Activated naive CD8-positive, alpha-beta T cell treated with anti-CD3 and anti-CD28 coated beads, Interleukin-2, amount 50 U/mL, for 16 hours (primary cell): ENCODE measurements at places on chromosomes 3 and 15.

DNA sequence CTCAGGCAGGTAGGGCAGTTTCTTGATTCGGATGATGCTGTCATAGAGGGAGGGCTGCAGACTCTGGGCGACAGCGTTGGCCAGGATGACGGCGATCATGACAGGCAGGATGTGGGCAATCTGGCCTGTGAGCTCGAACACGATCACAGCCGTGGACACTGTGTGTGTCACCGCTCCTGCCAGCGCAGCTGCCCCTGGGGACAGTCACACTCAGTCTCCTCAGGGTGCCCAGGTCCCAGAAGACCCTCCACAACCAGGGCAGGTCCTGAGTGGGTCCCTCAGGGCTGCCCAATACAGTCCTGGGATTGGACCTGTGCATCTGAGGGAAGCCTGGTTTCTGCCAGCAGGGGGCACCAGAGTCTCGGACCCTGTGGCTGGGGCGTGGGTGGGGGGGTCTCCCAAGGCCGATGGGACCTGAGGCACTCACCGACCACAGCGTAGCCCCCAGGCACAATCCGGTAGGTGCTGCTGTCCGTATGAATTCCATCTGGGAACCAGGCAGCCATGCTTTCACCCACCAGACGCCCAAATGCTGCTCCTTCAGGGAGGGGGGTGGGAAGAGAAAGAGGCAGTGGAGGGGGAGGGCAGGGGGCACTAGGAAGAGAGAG is 7.2 kb downstream of the CLCN2 start:
- DNase-seq = peak; percentile 32

GRCh38 chr15:77044228-77045042 is 26.5 kb downstream of the TSPAN3 start:
- DNase-seq = no peak

- no peak for DNase-seq
Observed at GRCh38 chr3:145721815-145722214, 439.2 kb downstream of the PLOD2 start.

DNA sequence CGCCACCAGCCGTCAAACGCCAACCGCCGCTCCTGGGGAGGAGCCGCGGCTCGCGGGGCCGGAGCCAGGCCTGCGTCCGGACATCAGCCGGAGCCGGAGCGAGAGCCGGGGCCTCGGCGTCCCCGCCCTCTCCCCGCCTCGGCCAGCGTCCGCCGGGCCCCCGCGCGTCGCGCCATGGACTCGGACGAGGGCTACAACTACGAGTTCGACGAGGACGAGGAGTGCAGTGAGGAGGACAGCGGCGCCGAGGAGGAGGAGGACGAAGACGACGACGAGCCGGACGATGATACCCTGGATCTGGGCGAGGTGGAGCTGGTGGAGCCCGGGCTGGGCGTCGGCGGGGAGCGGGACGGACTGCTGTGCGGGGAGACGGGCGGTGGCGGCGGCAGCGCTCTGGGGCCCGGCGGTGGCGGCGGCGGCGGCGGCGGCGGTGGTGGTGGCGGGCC is 359 bp downstream of the ARIH1 start:
- no peak for DNase-seq

DNA sequence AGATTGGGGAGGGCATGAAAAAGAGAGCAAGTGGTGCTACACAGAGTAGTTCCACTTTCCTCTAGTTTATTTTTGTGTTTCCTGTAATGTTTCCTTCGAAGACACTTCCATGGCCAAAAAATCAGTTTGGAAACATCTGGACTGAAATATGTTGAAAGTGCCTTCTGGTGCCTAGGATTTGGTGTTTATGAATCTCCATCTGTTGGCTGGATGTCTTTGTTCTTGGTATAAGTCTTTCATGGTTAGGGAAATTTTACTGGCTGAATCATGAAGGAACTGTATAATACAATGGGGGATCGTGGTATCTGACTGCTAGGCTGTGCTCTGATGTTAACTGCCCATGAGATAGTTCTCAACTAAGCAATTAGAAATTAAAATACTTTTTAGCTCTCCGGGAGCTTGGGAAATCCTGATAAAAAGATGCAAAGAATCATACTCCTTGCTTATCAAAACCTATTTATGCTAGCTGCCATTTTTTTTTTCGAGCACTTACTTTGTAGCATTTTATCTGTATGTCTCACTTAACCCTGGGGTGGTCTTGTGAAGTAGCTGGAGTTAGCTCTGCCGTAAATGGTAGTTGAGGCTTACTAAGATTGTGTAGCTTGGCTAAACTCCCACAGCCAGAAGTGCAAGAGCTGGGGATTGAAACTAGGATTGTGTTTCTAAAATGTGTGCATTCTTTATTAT is 21.9 kb downstream of the AKAP13 start:
- DNase-seq = no peak

DNA sequence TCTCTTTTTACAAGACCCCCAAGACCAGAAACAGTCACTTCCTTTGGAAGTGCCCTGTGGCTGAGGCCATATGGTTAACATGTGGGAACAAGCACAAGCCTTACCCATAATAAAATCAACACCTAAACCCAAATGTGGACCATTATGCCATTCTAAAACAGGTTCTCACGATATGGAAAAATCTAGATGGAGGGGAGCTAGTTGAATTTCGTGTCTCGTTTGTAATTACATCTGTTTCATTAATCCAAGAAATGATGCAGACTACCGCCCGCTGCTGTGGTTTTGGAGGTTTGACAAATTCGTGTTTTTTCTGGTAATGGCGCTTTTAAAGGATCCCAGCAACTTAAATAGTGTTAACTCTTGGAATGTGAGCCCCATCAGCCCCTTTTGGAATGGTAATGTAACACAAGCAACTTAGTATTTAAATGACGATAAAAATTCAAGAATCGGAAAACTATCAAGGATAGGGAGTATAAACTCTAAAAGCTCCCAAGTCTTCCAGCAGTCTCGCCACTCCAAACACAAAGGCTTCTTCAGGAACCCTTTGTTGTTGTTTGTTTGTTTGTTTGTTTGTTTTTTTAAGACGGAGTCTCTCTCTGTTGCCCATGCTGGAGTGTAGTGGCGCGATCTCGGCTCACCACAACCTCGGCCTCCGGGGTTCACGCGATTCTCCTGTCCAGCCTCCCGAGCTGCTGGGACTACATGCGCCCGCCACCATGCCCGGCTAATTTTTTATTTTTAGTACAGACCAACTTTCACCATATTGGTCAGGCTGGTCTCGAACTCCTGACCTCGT is 1.1 kb downstream of the CNBP start:
- DNase-seq = no peak

- DNase-seq = no peak
Observed at GRCh38 chr3:168802766-168803165, 707.0 kb upstream of the GOLIM4 start.

DNA sequence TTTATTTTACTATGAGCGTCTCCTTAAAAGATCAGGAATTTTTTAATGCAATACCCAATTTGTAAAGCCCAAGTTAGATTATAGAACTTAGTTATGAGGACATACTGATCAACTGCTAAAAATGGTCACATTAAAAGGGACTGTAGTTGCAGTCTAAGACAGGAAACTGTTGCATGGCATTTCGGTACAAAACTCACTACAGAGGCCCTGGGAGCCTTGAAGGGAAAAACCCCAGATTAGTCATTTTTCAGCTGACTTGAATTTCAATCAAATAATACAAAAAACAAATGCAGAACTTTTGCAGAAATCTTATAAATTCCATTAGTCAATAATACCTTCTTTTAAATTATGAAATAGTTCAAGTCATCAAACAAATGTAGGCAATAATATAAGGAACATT is 6.9 kb upstream of the PTX3 start:
- no peak for DNase-seq

DNA sequence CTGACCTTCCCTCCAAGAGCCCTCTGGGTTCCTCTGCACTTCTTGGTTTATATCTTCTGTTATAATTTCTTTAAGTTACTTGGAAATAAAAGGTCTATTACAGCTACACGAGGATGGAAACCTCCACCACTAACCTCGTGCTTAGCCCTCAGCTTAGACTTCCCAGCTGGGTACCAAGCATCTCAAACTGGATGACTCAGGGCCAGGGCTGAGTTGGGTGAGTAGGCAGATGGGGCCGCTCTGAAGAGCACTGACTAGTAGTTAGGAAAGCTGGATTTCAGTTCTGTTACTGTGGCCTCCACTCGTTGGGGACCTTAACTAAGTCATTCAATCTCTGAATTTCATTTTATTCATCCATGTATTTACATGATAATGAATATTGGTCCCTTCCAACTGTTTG is 1036.6 kb downstream of the IGSF11 start:
- DNase-seq = no peak

GRCh38 chr15:77342807-77343206 is 77.1 kb downstream of the PEAK1 start:
- DNase-seq = no peak

- DNase-seq = no peak
Observed at GRCh38 chr3:100746092-100746491, 36.8 kb downstream of the TFG start.

GRCh38 chr3:56837196-56837955 is 35.6 kb upstream of the ARHGEF3 start:
- no peak for DNase-seq

DNA sequence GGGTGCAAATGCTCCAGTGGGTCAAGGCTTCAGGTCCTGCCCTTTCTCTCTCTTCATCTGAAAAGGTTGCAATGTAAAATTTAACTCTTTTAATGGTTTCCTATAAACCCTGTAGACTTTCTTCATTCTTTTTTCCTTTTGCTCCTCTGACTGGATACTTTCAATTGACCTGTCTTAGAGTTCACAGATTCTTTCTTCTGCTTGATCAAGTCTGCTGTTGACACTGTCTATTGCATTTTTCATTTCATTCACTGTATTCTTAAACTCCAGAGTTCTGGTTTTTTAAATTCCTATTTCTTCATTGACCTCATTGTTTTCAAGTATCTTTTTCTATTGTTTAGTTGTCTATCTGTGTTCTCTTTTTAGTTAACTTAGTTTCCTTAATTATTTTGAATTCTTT is 82.1 kb downstream of the FAM227B start:
- no peak for DNase-seq

- no peak for DNase-seq
Observed at GRCh38 chr3:14664170-14664569, 10.8 kb upstream of the C3orf20 start.
